Iris pigment epithelial cell (primary cell): ENCODE measurements at places on chromosomes 7 and 10.

DNA sequence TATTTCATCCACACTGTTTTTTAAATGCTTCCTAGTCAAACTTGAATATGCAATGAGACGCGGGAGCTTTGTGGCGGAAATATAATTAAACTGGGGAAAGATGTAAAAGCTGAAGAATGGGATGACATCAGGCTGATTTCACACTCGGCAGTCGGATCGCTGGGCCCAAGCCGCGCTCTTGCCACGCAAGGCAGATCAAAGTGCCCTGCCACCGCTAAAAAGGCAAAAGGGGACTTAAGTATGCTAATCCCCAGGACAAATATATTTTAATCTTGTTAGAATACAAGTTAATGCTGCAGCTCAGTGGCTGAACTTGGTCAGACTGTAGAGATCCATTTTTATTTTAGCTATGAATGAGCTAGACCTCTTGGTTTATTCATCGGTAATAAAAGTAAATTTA is 13.8 kb downstream of the EN2 start:
- DNase-seq = no peak

DNA sequence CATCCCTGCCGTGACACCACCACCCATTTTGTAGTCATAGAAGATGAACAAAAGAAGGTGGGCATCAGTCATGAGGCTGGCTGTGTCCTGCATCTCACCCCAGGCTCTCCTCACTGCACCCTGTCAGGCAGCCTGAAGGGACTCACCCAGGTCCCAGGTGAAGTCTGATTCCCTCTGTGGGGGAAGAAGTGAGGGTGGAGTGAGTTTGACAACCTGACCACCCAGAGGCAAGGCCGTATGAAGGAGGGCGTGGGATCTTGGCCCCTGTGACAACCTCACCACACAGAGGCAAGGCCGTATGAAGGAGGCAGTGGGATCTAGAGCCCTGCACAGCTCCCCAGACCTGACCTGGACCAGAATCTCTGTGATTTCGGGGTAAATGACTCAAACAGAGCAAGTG is 152.5 kb downstream of the DIP2C start:
- no peak for DNase-seq

DNA sequence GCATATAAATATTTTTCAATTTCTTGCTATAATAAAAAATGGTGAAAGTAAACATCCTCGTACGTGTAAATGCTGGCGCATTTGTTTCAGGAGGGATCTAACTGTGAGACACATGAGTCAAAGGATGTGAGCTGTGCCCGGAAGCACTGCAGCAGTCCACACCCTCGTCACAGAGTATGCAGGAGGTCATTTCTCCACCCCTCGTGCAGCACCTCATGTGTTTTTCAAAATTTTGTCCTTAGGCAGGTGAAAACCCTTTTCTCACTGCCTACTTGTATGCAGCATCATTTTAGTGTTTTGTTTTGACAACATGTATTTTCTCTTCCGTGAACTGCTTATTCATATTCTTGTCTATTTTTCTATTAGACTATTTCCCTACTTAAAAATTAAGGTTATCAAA is 162.7 kb downstream of the AVL9 start:
- DNase-seq = peak; percentile 65

DNA sequence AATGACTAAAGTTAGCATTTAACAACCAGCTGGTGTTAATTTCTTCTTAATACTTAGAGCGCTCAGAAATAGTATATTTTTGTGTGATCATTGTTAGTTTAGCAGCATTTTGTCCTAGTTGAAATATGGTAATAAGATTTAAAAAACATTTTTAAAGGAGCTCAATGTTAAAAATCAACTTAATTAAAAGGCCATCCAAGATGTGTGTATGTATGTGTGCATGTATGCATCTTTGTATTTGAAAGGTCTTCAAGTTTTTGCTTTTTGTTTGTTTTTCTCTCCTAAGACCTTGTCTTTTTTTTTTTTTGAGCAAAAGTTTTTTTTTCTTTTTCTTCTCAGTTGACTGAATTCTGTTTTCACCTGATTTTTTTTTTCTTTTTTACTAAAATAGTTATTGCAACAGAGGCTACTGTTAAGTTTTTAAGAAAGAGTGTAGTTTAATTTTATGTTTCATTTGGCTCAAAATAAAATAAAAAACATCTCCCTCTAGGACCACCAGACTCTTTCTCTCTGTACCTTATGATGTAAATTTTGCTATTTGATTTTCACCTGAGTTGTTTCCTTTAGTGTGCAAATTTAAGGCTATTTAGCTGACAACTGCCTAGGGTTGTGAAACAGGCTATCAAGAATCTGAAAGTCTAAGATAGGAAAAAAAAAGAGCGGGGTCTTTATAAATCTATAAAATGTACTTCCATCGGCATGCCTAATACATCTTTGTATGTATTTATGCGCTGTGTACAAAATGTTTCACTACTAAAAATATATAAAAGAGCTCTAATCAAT is 76.4 kb upstream of the C1GALT1 start:
- no peak for DNase-seq

- no peak for DNase-seq
These were observed 746 bp upstream of the MRPS16 start for GRCh38 chr10:73253225-73253555.

- DNase-seq = no peak
These were observed 114.5 kb upstream of the POM121L12 start for GRCh38 chr7:52920977-52921376.

DNA sequence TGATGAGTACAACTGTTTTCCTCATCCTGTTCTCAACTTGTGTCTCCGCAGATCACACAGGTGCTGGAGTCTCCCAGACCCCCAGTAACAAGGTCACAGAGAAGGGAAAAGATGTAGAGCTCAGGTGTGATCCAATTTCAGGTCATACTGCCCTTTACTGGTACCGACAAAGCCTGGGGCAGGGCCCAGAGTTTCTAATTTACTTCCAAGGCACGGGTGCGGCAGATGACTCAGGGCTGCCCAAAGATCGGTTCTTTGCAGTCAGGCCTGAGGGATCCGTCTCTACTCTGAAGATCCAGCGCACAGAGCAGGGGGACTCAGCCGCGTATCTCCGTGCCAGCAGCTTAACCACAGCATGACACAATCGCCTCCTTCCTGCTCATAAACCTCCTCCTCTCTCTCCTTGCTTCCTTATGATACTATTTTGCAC is 126.7 kb upstream of the PRSS58 start:
- DNase-seq = peak; percentile 74

DNA sequence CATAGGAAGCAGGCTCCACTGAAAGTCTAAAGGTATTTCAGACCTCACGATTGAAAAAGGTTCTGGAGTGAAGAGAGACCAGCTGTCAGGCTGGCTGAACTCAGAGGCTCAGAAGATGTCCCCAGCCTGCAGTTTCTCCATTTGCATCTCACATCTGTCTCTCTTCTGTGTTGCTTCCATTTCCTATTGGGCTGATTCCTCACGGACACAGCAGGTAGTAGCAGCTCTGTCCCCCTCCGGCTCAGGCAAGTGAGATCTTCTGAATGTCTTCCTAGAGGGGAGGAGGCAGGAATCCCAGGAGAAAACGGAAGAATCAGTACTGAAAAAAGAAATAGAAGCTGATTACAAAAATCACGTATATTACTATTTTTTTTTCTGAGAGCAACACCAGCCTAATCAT is 274.1 kb upstream of the COBL start:
- DNase-seq = no peak

DNA sequence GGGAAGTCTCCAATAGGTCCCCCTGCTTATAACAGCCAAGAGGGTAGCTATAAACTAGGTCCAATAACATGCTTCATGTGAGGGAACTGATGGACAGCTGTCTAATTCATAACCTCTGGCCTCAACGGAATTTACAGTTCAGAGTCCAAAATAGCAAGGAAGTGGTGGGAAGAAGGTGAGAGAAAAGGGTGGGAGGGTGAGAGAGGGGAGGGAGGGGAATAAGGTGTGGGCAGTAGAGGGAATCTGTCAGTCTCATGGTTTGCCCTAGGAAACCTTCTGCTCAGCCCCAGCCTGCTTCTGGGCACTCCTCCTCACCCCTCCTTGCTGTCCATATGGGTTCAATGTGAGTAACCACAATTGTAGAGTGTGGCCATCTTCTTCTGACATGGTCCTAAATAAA is 133.4 kb upstream of the ADO start:
- DNase-seq = no peak

- DNase-seq = peak; percentile 12
These were observed 594 bp downstream of the CNNM1 start for GRCh38 chr10:99329554-99330346.

DNA sequence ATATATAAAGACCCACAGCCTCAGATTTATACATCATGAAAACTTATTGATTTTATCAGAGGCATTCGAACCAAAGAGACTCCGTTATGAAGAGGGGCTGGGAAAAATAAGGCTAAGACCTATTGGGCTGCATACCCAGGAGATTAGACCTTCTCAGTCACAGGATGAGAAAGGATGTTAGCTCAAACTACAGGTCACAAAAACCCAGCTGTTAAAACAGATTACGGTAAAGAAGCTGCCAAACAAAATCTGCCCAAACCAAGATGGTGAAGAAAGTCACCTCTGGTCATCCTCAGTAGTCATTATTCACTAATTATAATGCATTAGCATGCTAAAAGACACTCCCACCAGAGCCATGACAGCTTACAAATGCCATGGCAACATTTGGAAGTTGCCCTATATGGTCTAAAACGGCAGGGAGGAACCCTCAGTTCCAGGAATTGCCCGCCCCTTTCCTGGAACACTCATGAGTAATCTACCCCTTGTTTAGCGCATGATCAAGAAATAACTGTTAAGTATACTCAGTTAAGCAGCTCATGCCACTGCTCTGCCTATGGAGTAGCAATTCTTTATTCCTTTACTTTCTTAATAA is 362.5 kb upstream of the PCDH15 start:
- DNase-seq = no peak

DNA sequence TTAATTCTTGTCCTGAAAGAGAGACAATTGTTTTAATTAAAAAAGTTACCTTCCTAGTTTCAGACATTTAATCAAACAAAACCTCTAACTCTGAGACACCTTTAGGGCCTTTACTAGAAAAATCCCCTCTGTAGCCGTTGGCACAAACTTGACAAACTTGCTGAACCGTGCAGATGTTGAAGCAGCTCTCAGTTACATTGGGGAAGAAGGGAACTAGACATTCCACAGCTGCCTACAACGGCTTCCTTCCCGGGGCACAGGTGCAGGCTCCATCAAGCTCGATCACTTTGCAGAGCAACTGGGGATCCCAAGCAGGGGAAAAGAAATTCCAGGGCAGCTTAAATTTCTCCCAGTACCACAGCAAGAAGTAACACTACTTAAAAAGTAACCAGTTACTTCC is 141.3 kb downstream of the SKAP2 start:
- DNase-seq = no peak
